Omental fat pad (tissue), 4 donors: ENCODE measurements at places on chromosomes 6 and 20. TPM values are rescaled to one million over a fixed set of nuclear protein-coding genes. Genes with fewer than 3 reads are reported as not detected.

Gene PTPRK
- total RNA-seq, result 19.9 TPM

Gene MYLK2
- total RNA-seq, result 0.12 TPM

Gene TFAP2A
- not detected for total RNA-seq

Gene E2F1
- total RNA-seq, result 1.9 TPM

Gene TFAP2B
- total RNA-seq, result not detected

DNA sequence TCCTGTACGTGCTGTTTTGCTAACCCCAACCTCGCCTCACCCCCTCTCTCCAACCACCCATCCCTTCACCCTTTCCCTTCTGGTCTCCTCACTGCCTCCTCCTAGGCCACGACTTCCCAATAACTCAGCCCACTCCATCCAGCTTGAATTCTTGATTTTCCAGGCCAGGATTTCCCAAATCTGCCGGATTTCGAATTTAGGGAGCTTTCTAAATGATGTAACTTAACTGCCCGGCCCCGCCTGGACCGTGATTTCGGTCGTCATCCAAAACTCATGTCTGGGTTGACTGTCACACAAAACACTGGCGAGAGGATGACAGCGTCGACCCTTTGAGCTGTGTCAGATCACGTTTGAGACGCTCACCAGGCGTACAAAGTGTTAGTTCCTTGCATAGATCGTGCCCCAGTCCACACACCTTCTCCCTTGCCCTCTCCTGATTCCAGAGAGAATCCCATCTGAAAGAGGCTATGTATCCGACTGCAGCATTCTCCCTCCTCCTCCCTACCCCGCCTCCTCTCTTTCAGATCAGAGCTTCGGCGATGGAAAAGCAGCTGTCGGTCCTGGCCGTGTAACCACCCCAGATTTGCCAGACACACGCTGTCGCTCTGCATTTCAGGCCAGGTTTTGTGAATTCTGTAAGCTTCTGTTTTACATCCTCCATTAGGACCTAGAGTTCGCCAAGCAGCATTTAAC, 168.2 kb downstream of the GPX5 start:
- no peak for DNase-seq

DNA sequence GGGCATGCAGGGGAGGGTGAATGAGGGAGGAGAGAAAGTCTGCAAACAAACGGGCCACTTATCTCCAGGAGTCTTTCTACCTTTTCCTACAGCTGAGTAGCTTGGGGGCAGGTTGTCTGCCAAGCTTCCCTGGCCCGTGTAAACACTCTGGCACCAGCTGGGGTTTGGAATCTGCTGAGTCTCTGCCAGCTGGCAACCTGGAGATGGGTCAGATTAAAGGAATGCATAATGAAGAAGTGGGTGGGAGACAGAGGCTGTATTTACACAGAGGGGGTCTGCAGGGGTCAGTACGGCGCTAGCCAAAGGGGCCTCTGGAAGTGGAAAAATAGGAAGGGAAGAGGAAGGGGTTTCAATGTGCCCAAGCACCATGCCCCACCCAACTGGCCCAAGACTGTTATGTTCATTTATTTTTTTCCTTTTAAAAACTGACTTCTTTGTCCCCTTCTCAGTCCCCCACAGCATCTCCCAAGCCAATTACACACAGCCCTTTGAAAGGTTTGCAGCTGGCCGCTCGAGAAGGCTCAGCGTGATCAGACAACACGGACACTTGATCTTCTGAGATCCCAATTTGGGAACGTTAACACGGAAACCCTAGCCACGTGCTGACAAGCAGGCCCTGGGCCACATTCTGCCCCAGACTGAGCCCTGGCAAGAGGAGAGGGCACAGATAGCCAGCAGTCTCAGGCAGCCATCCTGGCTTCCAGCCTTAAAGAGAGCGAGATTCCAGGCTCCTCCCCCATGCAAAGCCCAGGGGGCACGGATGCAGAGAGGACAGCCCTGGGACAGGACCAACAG, 25.2 kb downstream of the TRAM2 start:
- no peak for DNase-seq

- no peak for DNase-seq
Observed at GRCh38 chr6:142953373-142954273, 8.6 kb upstream of the HIVEP2 start.

- DNase-seq, result no peak
Observed at GRCh38 chr20:48195121-48195870, 410.0 kb upstream of the SULF2 start.

DNA sequence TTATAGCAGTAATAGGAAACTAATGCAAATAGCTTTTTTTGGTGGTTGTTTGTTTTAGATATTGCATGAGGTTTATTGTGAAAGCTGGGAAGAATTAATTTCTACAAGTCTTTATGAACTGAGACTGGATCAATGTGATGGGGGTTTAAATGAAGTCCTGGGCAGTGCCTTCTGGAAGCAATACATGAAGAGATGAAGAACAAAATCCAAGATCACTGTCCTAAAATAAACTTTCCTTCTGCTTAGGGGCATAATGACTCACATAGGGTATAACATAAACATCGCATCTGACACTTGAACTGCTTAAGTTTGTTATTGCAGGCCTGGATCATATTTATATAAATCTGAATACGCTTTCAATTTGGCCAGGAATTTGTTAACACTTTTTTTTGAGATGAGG, 20.9 kb upstream of the SHLD1 start:
- DNase-seq, result no peak

- no peak for DNase-seq
Observed at GRCh38 chr20:35318502-35319157, 26.4 kb upstream of the FAM83C start.

GRCh38 chr6:45386501-45386900, 8.8 kb upstream of the SUPT3H start:
- no peak for DNase-seq

DNA sequence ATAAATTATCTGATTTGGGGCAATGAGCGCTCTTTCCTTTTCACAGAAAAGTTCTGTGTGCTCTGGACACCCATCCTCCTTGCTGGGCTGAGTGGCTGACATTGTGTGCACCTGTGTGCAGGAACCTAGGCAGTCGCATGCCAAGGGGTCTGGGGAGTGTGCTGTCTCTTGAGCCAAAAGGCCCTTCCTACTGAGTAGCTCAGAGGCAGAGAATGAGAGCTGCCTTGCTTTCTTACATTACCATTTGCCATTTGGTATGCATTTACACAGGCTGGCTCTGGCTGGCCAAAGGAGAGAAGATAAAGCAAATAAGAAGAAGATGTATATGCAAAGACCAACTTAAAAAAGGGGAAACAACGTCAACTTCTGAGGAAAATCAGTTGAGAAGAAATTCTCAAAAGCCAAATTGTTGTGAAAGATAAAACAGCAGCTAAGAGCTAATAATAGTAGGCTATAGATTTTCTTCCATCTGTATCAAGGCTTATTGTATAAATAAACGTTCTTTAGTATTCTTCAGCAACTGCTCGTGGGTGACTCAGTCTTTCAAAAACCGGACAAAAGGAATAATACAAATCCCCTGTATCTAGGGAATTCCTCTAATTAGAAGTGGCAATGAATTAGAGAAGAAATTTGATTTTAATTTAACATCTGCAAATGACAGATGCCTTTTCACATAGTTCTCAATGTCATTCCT, 121.9 kb downstream of the INSM1 start:
- DNase-seq, result no peak

DNA sequence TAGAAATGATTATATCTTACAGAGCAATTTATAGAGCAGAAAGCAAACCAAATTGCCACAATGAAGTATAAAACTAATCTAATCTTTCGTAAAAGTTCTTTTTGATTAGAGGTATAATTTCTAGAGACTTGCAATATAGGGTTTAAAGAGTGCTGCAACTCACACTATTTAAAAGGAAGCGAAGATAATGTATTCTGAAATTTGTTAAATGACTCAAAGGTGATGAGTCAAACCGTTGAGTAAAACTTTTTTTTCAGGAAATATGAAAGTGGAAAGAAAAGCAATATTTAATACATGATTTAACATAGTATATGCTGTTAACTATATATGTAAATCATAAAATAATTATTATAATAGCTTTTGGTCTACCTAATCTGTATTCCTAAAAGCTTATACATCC, 133.6 kb downstream of the SYNE1 start:
- no peak for DNase-seq

DNA sequence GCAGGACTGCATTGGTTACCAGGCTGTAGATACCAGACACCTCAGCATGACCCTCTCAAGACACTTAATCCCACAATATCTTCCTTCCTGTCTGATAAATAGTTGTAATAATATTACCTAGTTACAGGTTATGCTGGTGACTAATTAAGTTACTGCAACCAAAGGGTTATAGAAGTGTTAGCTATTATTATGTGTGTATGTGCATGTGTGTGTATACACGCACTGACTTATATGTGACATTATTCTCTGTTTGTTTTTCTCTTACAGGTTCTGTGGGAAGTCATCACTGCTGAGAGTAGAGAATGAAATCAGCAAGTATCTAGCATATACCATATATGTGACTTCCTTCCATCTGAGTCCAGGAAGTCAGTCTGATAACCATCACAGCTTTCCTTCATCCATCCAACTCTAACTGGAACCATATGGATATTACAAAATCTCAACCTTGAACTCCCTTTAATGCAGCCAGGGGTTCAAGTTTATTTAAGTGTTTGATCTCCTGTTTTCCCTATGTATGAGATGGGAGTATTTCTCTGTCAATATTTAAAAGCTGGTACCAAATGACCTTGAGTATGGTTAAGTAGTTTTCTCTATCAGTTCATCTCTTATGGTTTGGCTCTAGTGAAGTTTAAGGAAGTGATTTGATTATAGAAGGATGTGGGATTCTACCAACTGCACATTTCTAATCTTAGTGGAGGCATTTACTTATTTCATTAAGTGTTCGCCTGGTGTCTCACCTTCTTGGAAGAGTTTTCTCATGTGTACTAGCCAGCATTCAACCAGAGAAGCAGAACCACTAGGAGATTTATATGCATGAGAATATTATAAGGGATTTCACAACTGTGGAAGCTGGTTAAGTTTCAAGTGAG, 313.2 kb downstream of the HIVEP2 start:
- no peak for DNase-seq

DNA sequence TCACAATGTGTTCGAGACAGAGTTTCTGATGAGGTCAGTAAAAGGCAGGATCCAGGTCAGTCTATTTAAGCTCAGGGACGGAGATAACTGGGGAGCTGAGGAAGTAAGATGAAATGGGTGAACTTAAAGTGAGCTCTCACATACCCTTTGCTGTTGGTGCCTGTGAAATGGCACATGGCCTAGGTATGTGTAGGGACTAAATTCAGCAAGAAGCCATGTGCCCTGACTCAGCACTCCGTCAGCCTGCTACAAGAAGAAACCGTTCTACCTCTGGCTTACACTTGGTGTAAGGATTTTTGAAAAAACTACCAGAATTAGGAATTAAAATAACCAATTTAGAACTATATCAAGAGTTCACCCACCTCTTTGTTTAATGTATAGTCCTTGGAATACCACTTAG, 41.1 kb upstream of the TRDN start:
- no peak for DNase-seq

DNA sequence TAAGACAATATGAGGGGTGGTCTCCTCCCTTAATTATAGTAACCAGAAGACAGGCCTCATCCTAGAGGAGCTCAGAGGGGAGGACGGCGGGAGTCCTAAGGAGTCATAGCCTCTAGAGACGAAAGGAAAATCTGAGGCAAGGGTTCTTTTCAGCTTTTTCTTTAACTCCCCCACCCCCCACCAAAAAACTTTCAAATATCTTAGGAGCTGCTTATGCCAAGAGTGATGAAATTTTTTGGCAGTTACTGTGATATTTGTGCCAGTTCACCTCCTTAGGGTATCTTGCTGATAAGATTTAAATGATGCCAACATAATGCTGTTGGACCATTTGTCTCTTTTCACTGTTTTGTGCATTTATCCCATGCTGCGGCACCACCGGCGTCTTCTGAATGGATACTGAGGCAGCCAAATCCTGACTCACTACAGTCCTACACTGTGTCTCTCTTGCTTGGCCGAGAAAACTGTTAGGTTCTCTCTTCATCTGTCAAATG, 44.5 kb upstream of the DSE start:
- DNase-seq, result no peak
